ENCODE measurements at places on chromosomes 3 and 15.

DNA sequence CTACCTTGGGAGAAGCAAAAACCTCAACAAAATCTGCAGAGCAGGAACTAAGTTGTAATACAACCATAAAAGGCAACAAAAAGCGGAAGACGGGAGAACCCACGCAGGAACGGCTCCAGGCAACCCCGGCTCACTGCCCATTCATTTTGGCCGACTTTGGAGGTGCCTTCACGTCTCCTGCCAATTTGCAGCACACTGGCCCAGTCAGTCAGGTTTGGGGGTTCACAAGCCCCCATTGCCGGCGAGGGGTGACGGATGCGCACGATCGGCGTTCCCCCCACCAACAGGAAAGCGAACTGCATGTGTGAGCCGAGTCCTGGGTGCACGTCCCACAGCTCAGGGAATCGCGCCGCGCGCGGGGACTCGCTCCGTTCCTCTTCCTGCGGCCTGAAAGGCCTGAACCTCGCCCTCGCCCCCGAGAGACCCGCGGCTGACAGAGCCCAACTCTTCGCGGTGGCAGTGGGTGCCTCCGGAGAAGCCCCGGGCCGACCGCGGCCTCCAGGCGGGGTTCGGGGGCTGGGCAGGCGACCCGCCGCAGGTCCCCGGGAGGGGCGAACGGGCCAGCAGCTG is 463 bp downstream of the TERC start:
- peak; percentile 71 for DNase-seq

DNA sequence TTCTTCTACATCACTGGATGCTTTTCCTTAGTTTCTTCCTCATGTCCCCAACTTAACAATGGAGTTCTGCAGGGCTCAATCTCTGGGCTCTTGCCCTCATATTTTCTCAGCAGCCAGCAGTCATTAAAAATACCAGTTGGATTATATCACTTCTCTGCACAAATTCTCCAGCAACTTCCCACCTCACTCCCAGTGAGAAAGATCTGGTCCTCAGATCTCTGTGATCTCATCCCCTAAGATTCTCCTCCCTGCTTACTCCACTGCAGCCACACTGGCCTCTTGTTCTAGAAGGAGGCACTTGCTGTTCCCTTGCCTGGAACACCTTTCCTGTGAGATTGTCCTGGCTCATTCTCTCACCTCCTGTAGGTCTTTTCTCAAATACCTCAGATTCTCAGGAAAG is 6.1 kb downstream of the ERICH6 start:
- DNase-seq = no peak

GRCh38 chr3:33358172-33358781 is 81.0 kb downstream of the FBXL2 start:
- no peak for DNase-seq

DNA sequence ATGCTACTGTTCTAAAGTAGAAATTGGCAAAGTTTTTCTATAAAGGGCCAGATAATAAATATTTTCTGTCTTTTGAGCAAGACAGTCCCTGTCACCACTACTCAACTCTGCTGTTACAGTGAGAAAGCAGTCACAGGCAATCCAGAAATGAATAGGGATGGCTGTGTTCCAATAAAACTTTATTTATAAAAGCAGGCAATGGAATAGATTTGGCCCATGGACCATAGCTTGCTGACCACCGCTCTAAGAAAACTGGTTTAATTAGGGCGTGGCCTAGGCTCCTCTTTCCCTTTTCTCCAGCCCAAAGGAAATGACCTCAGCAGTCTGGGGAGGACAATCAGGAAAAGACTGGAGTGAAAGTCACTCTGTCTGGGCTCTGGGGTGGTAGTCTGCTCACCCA is 183.8 kb downstream of the MEGF11 start:
- no peak for DNase-seq

DNA sequence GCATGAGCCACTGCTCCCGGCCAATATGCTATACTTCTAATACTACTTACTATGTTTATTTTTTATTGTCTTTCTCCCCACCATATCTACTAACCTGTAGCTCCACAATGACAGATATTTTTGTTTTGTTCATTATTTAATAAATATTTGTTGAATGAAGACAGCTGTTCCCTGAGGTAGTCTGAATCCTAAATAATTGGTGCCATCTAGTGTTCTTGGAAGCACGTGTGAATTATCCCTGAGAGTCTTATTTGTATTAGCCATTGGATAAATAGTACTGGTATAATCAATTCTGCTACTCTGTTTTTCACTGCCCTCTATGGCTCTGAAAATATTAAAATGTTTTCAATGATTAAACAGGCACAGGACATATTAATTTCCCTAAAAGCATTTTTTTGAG is 5.6 kb upstream of the APPL1 start:
- DNase-seq = no peak

DNA sequence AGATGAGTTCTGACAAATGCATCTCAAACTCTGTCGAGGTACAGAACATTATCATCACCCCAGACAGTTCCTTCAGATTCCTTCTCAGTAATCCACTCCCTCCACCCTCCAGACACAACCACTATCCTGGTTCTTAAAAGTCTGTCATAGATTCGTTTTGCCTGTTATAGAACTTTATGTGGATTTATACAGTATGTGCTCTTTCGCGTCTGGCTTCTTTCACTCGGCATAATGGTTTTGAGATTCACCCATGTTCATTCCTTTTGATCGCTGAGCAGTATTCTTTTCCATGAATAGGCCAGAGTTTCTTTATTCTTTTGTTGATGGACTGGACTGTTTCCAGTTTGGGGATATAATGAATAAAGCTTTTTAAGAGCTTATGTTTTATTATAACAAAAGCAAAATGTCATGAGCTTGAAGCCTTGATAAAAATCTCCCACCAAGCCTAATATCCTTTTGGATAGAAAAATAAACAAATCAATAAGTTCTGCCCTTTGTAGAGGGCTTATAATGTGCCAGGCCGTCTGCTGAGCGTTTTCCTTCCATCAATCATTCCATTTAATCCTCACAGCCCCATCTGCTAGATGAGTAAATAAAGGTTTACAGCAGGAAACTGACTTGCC is 21.3 kb upstream of the RFTN1 start:
- no peak for DNase-seq

DNA sequence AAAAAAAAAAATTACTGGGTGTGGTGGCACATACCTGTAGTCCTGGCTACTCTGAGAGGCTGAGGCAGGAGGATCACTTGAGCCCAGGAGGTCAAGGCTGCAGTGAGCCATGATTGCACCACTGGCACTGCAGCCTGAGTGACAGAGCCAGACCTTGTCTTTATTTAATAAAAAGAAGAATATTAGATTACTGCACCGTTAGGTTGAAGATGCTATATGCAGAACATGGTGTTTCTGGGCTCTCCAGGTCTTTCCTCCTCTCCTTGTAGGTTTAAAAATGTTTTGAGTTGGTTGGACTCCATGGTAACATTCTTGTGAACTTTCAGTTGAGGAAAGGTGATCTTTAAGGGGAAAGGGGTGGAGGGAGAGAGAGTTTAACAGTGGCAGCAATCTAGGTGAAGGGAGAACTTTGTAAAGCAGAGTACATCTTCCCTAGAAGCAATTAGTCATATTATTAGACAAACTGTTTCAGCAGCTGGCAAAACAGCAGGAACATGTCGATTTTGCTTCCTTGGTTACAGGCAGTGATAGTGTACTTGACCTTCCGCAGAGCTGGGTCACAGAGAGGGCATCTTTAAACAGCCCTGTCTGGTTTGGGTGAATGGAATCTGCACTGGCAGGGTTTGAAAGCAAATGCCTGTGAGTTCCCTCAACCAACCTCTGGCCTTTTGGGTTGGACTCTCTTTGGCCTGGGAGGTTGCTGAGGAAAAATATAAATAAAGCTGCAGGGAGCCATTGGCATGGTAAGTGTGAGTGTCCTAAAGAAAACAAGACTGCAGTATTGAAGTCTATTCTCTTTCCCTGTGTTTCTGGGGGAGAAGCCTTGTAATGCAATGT is 42.8 kb downstream of the NR2C2 start:
- DNase-seq = no peak

GRCh38 chr3:95088464-95088863 is 1025.6 kb downstream of the NSUN3 start:
- DNase-seq = no peak

GRCh38 chr15:60795889-60796288 is 316.9 kb upstream of the ICE2 start:
- DNase-seq = no peak

DNA sequence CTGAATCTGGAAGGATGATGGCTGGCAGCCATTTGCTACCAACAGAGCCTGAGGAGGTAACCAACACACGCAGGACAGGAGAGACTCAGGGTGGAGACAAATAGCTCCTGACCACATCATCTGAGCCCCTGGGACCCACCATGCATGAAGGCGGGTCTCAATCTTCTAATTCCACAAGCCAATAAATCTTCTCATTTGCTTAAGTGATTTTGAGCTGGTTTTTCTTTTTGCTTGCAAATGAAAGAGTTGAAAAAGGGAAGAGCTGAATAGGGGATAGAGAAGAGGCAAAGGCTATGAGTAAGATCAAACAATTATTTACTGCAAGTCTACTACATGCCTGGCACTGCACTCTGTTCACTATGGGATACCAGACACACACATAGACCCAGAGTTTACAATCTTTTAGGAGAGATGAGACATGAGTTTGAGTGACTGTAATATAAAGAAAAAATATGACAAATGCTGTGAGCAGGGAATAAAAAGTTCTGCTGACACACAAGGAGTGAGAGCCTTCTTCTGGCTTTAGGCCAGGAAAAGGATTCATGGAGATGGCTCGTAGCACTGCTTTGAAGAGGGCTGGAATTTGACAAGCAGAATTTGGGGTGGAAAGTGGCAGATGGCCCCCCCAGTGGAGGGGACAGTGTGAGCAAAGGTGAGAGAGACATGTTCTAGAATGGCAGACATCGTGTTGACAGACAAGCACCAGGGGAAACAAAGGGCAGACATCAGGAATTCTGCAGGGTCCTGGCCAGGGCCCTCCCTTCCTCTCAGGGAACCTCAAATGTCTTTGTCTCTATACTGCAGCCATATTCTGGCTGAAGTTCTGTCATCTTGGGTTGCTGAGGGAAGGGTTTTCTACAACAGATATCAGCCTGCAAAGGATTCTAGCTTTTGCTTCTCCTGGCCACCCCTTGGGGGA is 69.8 kb upstream of the WNT5A start:
- DNase-seq = no peak

DNA sequence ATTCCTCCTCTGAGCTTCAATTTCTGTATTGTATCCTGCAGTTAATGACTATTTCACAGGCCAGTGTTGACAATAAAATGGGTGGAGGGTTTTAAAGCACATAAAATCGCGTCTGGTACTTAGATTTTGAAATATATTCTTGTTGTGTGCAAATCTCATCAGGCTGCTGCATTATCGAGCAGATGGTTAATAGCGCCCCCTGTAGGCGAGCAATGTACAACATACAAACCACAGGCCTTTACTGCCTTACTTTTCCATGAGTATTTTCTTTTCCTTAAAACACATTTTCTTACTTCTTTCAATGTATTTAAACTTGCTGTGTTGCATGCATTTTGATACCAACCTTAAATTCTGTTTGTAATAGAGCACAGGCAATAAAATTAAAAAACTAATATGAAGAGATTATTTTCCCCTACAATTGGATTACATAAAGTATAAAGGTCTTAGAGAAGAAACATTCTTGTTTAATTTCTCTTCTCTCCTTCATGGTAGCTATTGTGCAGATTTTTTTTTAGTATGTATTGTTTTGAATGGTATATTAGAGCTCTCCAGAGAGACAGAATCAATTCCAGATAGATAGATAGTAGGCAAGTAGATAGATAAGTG is 608.4 kb downstream of the CADM2 start:
- DNase-seq = no peak

DNA sequence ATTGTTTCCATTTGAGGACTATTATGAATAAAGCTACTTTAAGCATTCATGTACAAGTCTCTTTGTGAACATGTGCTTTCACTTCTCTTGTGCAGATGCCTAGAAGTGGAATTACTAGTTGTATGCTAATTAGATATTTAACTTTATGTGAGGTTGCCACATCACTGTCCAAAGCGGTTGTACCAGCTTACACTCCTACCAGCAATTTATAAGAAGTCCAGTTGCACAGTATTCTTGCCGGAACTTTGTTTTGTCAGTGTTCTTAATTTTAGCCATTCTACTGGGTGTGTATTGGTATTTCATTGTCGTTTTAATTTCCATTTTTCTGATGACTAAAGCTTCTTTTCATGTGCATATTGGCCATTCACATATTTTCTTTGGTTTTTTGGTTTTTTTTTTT is 29.1 kb downstream of the SEMA3G start:
- no peak for DNase-seq

DNA sequence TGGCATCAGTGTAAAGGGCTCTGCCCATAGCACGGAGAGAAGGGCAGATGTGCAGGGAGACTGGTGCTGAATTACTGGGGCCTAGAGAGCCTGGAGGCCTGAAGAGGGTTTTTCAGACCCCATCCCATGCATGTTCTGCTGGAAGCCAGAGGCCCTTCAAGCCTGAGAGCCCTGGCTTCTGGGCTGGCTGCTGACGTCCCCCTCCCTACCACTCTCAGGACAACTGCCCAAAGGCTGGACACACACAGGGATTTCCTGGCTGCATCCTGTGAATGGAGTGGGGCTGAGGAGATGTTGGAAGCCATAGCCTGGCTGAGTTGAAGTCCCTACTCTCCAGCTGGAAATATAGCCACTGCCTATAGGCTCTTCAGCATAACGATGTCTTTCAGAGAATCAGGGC is 16.9 kb upstream of the DOCK3 start:
- no peak for DNase-seq

DNA sequence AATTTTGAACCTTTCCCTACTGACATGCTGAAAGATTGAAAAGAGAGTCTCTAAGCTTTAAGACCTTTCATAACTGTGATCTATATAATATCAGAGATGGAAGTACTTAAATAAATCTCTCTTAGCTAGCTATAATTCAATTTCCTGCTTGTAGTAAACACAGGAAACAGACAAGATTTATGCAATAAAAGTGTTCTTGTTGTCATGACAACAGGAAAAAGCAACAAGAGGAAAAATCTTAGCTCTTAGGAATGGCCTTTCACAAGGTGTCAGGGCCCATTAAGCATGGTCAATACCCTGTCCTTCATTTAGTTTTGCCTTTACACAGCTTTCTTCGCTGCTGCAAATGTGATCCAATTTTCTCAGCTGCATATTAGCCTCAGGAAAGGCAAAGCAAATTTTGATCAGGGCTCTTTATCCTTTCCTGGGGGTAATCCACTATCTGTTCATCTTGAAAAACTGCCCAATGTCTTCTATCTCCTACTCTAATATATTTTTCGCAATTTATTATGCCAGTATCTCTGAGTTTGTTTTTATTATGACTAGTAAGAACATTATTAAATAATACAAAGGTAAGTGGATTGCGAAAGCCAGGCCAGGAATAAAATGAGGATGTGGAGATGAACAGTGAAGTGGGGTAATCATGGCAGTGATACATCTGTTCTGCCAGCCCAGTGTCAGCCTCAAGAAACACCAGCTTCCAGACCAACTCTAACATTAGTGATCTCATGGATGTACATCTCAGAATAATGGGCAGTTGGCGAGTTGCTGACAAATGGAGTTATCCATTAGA is 28.7 kb downstream of the SIDT1 start:
- no peak for DNase-seq

DNA sequence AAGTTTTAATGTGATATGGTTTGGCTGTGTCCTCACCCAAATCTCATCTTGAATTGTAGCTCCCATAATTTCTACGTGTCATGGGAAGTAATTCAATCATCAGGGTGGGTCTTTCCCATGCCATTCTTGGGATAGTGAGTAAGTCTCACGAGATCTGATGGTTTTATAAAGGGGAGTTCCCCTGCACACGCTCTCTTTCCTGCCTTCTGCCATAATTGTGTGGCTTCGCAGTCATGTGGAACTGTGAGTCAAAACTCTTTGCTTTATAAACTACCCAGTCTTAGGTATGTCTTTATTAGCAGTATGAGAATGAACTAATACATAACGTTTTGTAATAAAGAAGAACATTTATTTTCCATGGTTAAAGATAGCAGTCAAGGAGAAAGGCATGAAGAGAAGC is 39.2 kb upstream of the GOLIM4 start:
- DNase-seq = no peak

- DNase-seq = no peak
These were observed 25.6 kb downstream of the SEC22C start for GRCh38 chr3:42556089-42556632.

All from left hindlimb (tissue), 1 donor.